ENCODE measurements at places on chromosomes 7 and 10.

DNA sequence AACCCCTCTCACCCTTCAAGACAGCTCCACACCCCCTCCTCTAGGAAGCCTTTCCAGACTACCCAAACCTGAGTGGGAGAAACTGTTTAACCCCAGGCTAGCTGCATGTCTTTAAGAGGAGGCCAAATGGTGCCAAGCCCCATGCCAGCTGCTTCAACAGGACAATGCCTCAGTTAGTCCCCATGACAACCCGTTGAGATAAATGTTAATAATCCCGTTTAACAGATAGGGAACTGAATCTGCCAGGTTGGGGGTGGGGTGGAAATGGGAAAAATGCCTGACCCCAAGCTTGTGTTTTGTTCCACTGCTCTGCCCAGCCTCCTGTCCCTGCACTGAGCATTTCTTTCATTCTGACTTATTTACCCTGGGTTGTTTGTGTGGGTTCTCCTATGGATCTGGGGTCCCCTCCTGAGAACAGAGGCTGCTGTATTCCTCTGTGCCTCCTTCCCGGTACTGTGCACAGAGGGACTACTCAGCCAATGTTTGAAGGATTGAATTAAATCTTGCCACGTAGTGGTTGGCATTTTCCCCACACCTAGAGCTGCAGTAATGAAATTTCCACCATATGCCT is 452.6 kb upstream of the ZMIZ1 start:
- DNase-seq: no peak

DNA sequence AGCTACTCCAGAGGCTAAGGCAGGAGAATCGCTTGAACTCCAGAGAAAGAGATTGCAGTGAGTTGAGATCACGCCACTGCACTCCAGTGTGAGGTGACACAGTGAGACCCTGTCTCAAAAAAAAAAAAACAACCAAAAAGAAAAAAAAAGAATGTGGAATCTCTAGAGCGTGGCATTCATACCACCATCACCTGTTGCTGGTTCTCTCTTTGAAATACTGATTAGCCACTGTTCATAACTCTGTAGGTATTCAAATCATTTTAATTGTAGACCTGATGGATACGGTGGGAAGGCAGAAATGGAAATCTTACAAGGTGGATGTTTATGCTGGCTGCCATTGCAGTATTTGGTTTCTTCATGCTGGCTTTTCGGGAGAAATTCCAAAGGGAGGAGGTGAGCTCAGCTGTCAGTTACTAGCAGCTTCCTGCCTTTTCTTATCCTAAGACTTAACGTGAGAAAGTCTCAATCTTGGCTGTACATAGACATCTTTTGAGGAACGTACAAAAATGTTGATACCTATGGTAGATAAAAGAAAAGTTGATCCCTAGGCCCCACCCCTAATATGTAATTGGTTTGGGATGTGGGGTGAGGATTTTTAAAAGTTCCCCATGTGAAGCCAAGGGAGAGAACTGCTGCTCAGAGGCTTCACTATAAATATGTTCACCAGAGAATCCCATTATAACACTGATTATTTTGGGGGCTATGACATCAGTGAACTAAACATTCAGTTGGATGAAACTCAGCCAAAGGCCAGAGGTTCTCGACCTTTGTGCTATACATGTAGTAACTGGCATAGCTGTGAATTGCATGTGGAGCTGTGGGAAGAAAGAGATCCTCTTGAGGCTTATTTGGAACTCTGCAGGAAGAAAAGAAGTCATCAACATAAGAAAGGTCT is 26.9 kb upstream of the MKLN1 start:
- no peak for DNase-seq

DNA sequence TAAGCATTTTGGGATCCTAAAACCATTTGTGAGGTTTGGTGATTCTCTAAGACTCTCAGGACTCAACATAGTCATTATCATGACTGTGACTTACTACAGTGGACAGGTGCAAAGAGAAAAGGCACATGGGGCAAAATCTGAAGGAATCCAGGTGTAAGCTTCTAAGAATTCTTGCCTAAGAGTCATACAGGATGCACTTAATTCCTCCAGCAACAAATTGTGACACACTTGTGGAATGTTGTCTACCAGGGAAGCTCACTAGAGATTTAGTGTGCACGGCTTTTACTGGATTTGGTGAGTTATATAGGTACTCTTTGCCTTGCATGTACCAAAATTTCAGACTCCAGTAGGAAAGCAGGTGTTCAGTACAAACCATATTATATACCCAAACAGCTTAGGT is 47.9 kb downstream of the WAC start:
- no peak for DNase-seq

DNA sequence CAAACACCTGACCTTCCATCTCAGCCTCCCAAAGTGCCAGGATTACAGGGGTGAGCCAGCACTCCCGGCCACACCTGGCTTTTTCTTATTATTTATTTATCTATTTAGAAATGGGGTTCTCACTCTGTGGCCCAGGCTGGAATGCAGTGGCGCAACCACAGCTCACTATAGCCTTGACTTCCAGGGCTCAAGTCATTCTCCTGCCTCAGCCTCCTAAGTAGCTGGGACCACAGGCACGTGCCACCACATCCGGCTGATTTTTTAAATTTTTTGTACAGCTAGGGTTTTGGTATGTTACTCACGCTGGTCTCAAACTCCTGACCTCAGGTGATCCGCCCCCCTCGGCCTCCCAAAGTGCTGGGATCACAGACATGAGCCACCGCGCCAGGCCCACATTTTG is 56.9 kb upstream of the MYL10 start:
- no peak for DNase-seq

DNA sequence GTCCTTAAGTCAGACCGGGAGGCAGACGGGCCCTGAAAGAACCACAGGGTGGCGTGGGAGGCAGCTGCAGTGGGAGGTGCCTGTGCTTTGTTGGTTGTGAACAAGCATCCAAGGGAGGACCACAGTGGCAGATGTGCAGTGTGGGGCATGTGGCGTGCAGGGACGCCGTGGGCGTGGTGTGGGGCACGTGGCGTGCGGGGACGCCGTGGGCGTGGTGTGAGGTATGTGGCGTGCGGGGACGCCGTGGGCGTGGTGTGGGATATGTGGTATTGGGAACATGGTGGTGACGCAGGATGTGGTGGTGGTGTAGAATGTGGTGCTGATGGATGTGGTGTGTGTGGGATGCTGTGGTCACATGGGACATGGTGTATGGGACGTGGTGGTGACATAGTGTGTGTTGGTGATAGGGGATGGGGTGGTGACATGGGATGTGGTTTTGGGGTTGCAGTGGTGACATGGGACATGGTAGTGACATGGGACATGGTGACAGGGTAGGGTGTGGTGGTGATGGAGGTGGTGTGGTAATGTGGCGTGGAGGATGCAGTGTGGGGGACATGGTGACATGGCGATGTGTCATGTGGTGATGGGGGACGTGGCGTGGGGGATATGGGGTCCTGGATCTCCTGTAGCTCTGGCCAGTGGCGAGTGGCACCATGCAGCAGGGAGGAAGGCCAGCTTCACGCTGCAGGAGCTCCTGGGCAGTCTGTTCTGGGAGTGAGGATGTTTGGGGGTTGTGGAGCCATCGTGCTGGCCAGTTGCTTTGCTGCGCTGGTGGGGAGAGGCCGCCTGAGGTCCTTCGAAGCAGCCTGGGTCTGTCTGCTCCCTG is 78.8 kb downstream of the INPP5A start:
- no peak for DNase-seq

- DNase-seq: no peak
These were observed 74.4 kb downstream of the MEST start for GRCh38 chr7:130566168-130566897.

GRCh38 chr7:33909318-33909717 is 4.0 kb downstream of the BMPER start:
- DNase-seq: no peak

DNA sequence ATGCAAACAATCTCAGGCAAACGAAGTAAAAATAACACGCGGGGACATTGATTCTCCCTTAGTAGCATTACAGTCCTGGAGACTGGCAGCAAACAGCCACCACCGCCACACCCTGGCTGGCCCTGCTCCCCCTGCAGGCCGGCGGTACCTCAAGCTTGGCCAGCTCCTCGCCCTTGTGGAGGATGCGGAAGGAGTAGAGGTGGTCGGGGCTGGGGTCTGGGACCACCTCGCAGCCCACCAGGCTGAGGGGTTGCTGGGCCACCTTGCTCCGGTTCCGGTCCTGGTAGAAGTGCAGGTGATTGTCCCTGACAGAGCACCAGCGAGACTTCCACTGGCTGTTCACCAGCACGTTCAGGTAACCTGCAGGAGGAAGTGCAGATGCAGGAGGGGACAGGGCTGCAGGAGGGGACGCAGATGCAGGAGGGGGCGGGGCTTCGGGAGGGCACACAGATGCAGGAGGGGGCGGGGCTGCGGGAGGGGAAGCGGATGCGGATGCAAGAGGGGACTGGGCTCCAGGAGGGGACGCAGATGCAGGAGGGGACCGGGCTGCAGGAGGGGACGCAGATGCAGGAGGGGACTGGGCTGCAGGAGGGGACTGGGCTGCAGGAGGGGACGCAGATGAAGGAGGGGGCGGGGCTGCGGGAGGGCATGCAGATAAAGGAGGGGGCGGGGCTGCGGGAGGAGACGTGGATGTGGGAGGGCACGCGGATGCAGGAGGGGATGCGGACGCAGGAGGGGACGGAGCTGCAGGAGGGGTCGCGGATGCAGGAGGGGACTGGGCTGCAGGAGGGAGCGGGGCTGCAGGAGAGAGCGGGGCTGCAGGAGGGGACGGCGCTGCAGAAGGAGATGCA is 65.7 kb downstream of the VWA2 start:
- DNase-seq: no peak

DNA sequence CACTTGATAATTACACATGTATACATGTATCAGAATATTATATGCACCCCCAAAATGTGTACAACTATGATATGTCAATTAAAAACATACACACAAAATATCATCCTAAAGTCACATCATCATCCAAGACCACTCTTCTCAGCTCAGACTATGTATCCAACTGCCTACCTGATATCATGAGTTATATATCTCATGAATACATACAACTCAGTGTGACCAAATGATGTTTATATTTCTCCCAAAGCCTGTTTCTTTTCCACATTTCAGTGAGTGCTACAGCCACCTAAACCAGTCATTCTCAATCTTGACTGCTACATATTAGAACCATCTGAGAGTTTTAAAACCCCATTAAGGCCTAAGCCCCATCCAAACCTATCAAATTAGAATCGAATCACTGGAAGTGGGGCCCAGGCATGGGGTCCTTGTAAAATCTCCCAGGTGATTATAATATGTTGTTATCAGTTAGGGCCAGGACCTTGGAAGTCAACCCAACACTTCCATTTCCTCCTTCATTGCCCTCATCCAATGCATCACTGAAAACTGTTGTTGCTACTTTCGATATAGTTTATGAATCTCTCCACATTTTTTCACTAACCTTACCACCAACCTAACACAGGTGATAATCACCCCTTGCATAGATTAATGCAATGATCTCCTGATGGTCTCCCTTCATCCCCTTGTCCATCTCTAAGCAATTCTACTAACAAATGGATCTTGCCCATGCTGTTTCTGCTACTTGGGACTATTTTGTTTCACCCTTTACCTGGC is 53.8 kb upstream of the ITGB8 start:
- no peak for DNase-seq

DNA sequence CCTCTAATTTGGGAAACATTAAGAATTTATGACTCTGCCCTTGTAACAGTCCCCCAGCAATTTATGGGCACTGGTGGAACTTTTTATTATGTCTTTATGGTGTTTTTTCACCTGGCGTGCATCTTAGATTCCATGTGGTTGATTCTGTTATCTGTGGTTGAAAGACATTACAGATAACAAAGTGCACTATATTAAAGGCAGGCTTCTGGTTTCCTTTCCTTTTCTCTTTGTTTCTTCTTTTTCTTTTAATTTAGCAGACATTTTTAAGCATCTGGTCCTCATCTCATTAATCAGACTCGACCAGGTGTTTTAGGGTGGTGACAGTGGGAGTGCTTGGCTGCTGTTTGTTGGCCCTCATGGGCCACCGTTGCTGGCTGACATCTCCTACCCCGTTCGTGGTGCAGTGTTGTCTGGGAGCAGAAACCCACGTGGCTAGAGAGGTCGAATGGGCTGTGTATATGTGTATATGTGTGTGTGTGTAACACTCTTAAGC is 77.4 kb downstream of the LRMDA start:
- DNase-seq: peak; percentile 37

- peak; percentile 69 for DNase-seq
These were observed 256.4 kb downstream of the TRIL start for GRCh38 chr7:28701731-28702130.

DNA sequence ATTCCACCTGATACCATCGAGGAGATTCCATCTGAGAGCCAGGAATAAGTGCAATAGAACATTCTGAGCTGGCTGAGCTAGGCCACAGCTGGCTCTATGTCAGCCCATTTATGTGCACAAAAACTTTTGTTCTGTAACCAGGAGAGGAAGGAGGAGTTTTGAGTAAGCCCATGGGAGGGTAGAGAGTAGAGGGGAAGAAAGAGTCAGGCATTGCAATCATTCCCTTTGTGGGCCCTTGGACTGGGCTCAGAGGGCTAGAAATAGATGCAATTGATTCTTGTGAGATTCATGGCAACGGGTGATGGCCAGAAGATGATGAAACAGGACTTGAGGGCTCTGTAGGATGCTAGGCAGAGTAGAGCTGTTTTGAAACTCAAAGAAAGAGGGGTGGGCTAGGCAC is 104.6 kb upstream of the KIF5B start:
- DNase-seq: no peak

DNA sequence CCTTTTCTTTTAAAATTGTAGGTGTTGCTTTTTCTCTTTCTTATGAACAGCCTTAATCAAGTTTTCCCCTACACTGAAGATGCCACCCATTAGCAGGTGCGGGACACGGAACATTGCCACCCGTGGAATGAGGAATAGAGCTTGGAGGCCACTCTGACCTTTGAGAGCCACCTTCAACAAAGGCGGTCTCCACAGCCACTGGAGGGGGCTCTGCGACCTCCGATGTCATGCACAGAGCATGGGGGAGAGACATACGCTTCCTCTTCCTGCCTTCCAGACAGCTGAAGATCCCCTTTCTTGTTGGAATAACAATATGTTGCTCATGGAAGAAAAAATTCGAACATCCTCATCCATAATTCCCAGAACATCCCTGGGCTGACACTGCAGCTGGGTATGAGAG is 39.1 kb downstream of the ADARB2 start:
- DNase-seq: no peak

GRCh38 chr7:115679976-115680375 is 350.6 kb downstream of the TFEC start:
- DNase-seq: no peak

DNA sequence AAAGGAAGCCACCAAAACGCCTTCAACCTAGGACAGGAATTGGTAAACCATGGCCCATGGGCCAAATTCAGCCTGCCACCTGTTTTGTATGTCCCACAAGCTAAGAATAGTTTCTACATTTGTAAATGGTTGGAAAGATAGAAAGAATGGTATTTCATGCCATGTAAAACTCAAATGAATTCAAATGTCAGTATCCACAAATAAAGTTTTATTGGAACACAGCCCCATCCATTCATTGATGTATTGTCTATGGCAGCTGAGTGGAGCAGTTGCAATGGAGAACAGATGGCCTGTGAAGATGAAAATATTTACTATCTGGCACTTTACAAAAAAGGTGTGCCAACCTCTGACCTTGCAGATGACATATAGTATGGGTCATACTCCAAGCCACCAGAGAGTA is 236.9 kb downstream of the CREB5 start:
- DNase-seq: no peak

GRCh38 chr10:1240341-1240775 is 184.2 kb downstream of the WDR37 start:
- DNase-seq: no peak

GRCh38 chr7:4689668-4690067 is 7.6 kb downstream of the FOXK1 start:
- no peak for DNase-seq

- DNase-seq: no peak
These were observed 34.5 kb downstream of the GOT1 start for GRCh38 chr10:99395750-99396445.

Measured in muscle of arm (tissue), 14 donors.